ENCODE measurements at places on chromosomes 12 and 14.

GRCh38 chr12:31906557-31907301 is 52.5 kb upstream of the RESF1 start:
- DNase-seq = no peak

- DNase-seq = no peak
Observed at GRCh38 chr12:108573317-108573716, 10.9 kb downstream of the ISCU start.

DNA sequence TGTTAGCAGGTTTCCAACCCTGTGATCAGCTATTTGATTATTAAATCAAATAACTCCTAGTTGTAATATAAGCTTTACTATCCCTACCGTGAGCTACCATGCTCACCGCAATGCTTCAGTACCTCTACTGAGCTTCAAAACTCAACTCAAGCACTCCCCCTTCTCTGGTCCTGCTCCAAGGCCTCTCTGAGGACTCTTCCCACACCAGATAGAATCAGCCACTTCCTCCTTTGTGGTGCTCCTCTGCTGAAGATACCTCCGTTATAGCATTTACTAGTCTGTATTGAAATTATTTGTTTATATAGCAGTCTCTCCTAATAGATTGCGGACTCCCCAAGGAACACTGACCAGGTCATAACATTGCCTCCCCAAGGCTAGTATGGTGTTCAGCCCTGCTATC is 17.5 kb downstream of the AREL1 start:
- no peak for DNase-seq

- no peak for DNase-seq
Observed at GRCh38 chr14:75723716-75724115, 62.7 kb downstream of the TTLL5 start.

DNA sequence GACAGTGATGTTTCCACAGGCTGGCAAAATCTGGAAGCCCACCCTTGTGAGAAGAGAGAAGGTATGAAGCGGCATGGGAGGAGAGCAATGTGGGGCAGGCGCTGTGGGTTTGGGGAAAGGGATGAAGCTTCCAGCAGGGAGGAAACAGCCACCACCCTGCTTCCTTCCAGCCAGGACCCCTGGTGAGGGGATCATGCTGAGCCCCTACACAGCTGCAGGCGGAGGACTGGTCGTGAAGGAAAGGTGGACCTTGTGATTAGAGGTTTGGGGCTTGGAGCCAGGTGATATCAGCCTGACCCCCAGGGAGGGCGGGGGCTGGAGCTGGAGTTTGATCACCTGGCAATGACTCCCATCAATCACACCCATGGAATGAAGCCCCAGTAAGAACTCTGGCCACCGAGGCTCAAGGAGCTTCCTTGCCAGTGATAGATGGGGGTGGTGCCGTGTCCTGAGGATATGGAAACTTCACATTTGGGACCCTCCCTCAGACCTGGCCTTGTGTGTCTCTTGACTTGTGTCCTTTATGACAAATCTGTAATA is 48.6 kb downstream of the RIMBP2 start:
- DNase-seq = no peak

DNA sequence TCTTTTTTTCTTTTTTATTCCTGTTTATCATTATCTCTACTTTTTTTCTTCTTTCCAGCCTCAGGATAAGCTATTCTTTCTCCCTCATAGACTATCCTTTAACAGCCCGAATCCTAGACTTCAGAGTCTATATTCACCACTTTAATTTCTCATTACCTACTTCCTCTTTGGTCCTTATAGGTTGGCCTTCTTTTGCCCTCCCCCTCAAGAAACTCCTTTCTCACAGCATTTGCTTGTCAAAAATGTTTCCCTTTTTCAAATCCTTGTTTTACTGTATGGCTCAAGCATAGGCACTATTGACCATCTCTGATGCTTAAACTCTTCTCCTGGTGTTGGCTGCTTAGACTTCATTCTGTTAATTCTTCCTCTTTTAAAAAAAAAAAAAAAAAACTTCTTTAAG is 52.5 kb downstream of the KIAA0586 start:
- DNase-seq = no peak

DNA sequence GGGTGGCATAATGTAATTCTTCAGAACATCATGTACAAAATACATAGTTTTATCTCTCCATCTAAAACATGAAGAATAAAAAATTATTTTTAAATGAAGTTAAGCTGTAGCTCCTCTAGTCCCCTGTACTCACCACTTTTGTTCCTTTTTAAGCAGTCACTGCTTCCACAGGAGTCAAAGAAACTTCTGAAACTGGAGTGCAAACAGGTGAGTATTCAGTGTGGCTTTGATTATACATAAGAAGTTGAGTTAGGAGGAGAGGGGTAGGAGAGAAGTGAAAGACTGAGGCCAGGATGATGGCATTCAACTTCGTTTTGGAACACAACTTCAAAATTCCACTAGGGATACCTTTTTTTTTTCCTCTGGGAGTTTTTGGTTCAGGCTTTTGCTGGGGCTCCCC is 131.4 kb upstream of the CNTN1 start:
- no peak for DNase-seq
